T-helper 2 cell (primary cell): ENCODE measurements at places on chromosomes 11 and 22.

GRCh38 chr11:58845386-58845785, 882 bp upstream of the GLYATL2 start:
- DNase-seq = no peak

DNA sequence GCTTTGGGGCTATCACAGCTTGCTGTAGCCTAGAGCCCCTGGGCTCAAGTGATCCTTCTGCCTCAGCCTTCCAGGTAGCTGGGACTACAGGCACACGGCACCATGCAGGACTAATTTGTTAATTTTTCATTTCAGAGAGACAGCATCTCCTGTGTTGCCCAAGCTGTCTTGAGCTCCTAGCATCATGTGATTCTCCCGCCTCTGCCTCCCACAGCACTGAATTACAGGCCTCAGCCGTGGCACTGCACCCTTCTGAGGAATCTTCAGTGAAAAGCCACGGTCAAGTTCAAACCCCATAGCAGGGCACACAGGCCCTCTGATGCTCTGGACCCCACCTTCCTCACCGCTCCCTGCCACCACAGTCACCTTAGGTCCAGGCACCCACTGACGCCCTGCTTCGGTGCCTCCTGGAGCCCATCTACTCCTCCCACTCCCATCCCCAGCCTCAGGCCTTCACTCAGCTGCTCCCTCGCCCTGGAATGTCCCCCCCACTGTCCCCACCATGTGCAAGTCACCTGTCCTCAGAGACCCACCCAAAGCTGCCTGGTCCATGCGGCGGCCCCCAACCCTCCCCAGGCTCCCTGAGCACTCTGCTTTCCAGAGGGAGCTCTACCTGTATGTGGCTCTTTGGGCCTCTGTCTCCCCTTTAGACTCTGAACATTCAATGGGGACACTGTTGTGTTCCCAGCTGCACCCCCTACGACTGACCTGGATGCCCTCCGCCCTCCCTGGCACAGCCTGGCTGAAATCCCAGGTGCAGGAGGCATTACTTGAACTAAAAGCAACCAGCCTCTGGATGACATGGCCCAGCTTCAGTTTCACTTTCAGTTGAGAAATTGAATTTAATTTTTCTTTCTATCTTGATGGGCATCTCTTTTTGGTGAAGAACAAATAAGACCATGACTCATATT, 1.6 kb downstream of the APOL2 start:
- DNase-seq = peak; percentile 44

DNA sequence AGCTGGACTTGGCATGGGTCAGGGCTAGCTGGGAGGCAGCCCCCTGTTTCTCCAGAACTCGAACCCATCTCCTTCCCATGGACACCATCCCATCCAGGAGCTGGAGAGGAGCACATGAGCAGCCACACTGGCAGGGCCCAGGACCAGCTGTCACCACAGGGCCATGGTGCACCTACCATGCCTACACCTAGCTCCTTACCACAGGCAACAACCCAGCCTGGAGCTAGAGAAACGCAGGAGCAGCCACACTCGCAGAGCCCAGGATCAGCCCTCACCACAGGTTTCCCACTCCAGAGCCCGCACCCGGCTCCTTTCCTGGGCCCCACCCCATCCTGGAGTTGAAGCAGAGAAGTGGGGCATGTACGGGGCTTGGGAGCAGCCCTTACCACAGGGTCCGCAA, 50.2 kb downstream of the GAB4 start:
- no peak for DNase-seq

- no peak for DNase-seq
Measured at GRCh38 chr11:15671216-15671615, 556.5 kb downstream of the INSC start.

- no peak for DNase-seq
Measured at GRCh38 chr11:14855890-14856289, 36.1 kb downstream of the CYP2R1 start.

GRCh38 chr22:42997582-42998090, 17.3 kb downstream of the PACSIN2 start:
- DNase-seq = no peak

GRCh38 chr11:77086521-77087472, 15.8 kb upstream of the OMP start:
- no peak for DNase-seq

GRCh38 chr11:35479731-35480130, 45.7 kb downstream of the PAMR1 start:
- no peak for DNase-seq

- no peak for DNase-seq
Measured at GRCh38 chr11:69301455-69302401, 7.8 kb downstream of the MYEOV start.

- DNase-seq = no peak
Measured at GRCh38 chr22:30810105-30810504, 115.4 kb downstream of the OSBP2 start.
